ENCODE measurements at places on chromosomes 11 and 22.

DNA sequence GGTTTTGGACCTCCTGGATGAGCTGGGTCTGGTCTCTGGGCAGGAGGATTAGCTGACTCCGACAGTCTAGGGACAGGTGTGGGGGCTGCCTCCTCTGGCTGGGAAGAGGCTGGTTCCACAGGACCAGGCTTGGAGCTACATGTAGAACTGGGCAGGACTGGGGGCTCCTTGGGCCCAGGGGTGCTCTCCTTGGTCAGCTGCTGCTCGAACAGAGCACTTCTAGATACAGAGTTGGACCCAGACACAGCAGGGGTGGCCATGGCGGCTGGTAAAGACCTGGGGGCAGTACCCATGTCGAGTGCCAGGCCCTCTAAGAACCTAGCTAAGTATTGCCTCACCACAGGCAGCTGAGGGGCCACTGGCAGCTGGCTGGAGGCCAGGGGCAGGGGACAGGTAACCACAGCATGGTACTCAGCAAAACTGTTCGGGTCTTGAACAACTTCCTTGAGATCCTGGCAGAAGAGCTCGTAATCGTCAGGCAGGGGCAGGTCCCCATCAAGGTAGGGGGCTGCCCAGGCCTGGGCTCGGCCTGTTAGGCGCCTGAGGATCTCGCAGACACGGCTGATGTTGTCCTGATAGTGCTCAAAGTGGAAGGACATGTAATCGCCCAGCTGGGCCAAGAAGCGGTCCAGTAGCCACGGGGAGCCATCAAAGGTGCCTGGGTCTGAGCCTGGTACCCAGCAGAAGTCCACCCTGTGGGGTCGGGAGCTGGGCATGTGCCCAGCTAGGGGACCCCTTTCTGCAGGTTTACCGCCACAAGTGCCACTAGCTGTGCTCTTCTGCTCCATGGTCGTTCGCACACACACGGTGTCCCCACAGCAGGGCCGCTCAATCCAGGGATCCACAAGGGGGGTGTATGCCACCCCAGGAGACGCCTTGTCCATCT, 3.1 kb downstream of the GNB1L start:
- no peak for DNase-seq

GRCh38 chr11:118928870-118929500, 3.3 kb upstream of the BCL9L start:
- DNase-seq = peak; percentile 87

- no peak for DNase-seq
Measured at GRCh38 chr22:45885941-45886395, 91.0 kb downstream of the WNT7B start.

DNA sequence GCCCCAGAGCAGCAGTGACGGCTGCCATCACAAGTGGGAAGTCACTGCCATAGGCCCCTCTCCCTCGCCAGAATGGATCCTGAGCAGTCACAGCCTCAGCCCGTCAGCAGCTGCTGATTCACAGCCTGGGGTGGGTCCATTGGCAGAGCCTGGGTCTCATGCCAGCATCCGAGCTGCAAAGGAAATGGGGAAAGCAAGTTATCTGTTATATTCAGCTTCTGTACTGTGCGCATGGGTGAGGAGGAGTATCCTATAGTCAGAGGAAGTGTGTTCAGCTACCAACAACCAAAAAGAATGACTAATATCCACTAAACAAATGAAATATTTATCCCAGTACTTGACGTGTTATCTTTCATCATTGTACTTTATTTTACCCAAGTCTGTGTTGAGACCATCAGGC, 119.7 kb downstream of the RCN1 start:
- DNase-seq = no peak

DNA sequence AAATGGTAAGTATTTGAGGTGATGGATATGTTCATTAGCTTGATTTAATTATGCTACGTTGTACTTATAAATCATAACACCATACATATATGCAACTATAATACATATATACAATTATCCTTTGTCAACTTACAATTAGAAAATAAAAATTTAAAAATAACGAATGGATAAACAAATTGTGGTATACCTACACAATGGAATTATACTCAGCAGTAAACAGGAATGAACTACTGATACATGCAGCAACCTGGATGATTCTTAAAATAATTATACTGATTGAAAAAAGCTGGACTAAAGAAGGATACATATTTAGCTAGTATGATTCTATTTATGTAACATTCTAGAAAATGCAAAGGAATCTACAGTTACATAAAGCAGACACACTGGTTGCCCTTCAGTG, 425.7 kb downstream of the DYNC2H1 start:
- no peak for DNase-seq

- DNase-seq = no peak
Measured at GRCh38 chr11:68444566-68444965, 16.0 kb upstream of the PPP6R3 start.

DNA sequence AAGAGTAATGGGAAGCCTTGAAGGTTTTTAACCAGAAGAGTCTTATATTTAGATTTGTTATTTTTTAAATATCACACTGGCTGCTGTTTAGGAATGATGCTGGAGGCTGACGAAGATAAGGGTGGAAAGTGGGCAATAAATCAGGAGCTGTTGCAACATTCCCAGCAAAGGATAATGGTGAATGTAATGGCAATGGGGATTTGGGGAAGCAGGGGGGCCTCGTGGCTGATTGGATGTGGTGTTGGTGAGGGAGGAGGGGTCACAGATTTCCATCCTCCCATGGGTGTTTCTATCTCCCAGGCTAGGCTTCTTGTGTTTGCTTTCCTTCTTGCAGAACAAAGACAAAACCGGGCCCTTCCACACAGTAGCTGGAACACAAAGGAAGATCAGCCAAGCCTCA, 80.8 kb downstream of the PIWIL4 start:
- DNase-seq = no peak

DNA sequence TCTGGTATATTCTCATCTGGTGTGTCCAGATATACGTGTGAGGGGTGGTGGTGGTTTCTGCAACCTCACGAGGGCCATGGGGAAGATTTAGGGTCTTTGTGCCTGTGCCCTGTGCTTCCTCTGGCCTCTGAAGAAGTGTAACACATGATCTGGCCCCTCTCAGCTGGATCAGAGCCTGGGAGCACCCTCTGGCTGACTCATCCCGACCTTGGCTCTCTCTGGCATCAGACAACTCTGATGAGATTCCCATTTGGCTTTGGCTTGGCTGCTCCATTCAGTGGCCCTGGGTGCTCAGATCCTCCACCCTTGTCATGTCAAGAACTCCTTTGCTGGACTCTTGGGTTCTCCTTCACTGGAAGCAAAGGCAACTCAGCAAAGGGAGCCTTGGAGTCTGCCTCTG, 45.2 kb downstream of the RASSF10 start:
- no peak for DNase-seq

DNA sequence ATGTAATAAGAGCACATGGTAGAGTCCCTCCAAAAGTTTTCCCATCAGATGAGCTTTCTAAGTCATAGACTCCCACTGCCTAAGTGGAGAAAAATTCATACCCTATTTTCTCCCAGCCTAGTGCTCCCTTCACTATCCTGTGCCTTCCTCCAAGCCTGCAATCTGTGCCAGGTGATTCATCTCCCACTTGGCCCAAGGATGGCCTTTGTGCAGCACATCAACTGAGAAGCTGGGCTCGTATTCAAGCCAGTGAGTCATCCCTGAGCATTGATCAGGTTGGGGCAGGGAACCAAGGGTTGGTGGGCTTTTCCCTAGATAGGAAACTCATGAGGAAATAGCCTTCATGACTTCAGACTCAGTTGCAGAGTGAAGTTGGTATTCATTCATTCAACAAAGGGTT, 64.6 kb downstream of the PANX1 start:
- no peak for DNase-seq

DNA sequence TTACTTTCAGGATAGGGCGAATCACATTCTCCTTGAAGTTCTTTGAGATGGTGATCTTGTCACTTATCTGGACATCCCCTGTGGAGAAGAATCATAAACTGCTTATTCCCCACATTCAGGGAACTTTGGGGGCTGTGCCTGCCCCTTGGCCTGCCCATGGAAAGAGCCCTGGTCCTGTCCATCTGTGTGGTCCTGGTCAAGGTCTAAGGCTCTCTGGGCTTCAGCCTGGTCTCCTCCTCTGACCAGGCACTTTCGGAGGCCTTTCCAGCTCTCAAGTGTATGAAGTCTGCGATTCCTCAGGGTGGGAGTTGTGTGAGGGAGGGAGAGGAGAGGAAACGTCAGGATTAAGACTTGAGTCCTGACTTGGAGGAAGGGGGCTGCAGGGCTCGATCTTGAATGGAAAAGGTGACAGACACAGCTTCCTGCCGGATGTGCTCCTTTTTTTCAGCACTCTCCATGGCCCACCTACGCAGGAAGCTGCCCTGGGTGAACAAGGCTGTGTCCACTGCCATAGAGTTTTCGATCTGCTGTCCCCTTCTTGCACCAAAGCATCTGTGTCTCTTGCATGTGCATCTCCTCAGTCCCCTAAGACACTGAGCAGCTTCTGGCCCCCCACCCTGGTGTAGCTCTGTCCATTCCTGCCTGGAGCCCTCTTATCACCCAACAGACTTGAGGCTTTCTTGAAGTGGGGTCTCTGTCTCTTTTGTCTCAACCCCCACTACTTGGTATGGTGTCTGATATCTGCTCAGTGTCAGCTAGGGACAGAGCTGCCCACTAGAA, 50.8 kb upstream of the PHOX2A start:
- no peak for DNase-seq

- peak; percentile 21 for DNase-seq
Measured at GRCh38 chr11:8038393-8038792, 42.6 kb upstream of the TUB start.

DNA sequence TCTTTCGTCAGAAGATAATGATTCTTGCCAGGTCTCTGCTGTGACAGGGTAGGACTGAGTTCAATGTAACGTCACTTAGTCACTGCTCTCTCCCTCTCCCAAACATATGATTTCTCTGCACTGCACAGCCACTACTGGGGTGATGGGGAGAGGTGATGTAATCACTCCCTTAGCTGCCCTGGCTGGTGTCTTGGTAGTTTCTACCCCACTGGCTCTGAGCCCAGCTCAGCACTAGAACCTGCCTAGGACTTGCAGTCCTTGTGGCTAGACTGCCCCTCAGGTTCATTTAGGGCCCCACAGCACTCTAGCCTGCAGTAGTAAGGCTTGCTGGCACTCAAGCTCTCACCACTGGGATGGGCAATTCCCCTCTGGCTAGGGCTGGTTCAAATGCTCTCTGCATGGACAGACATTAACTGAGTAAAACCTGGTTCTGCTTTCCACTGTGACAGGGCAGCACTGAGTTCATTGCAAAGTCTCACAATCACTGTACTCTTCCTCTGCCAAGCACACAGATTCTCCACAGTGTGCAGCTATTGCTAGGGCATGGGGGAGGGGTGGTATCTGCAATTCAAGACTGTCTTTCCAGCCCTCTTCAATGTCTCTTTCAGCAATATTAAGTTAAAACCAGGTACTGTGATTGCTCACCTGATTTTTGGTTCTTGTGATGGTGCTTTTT, 571.4 kb upstream of the FAT3 start:
- DNase-seq = no peak

DNA sequence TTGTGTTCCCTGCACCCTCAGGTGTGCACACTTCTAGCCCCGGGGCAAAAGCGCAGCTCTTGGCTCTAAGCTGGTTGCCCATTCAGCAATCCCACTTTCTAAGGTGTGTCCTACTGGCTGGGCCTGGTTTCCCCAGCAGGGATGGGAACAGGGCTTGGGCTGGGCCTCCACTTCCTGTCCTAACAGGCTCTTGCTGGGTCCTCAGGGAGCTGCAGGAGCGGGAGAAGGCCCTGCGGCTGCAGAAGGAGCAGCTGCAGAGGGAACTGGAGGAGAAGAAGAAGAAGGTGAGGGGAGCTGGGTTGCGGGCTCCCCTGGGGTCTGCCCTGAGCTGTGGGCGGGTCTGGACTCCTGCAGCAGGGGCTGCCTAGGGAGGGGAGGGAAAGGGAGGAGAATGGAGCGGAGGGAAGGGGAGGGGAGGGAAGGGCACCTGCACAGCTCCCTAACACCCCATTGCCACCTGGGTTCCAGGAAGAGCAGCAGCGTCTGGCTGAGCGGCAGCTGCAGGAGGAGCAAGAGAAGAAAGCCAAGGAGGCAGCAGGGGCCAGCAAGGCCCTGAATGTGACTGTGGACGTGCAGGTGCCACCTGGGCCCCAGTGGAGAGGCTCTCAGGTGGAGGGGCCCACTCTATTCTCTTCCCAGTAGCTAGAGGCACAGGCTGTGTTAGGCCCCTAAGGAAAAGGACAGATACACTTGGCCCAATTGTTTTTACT, 24.6 kb downstream of the INCENP start:
- DNase-seq = no peak

GRCh38 chr11:75571625-75572024, 9.6 kb downstream of the SERPINH1 start:
- no peak for DNase-seq

DNA sequence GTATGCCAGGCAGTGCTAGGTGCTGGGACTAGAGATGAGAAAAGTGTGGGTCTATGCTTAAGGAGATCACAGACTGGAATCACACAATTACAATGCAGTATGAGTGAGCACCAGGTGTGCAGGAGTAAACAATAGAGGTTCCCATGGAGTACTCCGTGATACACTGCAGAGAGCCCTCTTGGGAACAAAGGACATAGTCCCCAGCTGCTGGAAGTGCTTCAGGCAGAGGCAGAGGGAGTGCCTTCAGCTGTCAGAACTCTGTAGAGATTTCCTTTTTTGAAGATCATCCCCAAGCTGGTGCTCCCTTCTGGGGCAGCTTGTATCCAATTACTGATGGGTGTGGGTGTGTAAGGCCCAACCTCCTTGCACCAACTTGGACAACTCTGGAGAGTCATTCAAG, 143.5 kb upstream of the PLET1 start:
- peak; percentile 80 for DNase-seq

- DNase-seq = peak; percentile 50
Measured at GRCh38 chr11:1652771-1653540, 23.4 kb downstream of the KRTAP5-5 start.

GRCh38 chr22:29302402-29302680, 4.1 kb upstream of the GAS2L1 start:
- DNase-seq = no peak

GRCh38 chr11:61045271-61045670, 57.0 kb upstream of the CD5 start:
- no peak for DNase-seq

- DNase-seq = no peak
Measured at GRCh38 chr11:12157241-12157661, 46.9 kb downstream of the MICAL2 start.

- no peak for DNase-seq
Measured at GRCh38 chr22:24144056-24144777, 37.1 kb upstream of the SUSD2 start.

DNA sequence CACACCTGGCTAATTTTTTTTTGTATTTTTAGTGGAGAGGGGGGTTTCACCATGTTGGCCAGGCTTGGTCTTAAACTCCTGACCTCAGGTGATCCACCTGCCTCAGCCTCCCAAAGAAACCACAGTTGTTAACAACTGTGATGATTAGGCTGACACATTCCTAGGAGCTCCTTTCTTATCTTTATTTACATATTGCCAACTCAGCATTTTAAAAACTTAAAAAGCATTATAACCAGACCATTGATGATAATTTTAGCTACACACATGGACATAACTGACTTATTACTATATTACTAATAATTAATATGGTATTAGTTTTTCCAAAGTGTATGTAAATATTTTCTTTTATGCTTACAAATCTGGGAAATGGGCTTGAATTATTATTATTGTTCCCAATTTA, 82.9 kb upstream of the FAT3 start:
- no peak for DNase-seq
